Stromal cell of bone marrow (primary cell): ENCODE measurements at places on chromosomes 16 and 17.

- peak; percentile 78 for DNase-seq
Measured at GRCh38 chr17:76872221-76872873, 4.1 kb downstream of the MGAT5B start.

DNA sequence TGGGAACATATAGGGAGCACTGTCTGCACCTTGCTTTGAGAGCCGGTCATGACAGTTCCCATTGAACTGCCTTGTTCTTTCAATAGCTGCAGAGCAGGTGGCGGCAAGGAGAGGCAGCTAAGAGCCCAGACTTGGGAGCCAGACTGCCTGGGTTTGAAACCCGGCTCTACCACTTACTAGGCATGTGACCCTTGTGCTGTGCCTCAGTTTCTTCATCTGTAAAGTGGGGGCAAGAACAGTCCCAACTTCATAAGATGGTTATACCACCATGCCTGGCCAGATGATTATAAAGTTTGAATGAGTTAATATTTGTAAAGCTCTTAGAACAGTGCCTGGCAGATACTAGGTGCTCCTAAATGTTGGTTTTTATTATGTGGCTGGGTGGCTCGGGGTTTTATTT lies 14.4 kb downstream of the ERBB2 start:
- DNase-seq = no peak

DNA sequence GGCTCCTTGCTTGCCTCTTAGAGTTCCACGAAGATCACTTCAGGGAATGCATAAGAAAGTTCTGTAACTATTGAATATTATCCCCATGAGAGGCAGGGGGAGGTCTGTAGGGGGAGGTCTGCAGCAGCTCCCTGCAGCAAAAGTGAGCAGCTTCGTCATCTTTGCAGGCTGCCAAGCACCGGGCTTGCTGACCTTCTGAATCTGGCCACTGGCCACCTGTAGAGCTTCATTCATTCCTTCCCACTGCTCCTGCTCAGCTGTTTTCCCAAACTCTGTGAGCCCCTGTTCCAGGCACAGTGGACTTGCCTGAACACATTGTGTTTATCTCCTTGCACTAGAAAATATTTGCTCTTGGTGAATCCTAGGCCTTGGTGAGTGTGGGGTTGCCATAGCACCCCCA lies 443.3 kb downstream of the HAPSTR1 start:
- no peak for DNase-seq

DNA sequence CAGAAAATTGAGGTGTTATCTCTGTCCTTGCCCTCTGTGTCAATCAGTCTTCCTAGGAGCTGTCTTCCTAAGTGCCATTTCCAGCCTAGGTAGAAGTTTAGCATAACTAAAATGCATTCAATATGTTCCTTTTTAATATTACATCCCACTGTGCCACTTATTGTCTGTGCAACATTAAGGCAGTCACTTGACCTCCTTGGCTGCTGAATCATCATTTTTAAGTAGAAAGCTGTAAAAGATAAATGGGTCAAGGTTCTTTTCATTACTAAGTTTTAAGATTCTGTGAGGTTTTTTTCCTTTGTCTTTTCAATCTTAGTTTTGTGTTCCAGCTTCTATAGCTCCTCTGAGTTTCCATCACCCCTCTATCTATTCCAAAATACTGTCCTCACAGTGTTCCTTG lies 371.9 kb upstream of the SOX9 start:
- DNase-seq = no peak

- DNase-seq = no peak
Measured at GRCh38 chr17:54426296-54426886, 474.3 kb upstream of the TOM1L1 start.

GRCh38 chr17:2054262-2054511 lies 716 bp upstream of the HIC1 start:
- DNase-seq = no peak

DNA sequence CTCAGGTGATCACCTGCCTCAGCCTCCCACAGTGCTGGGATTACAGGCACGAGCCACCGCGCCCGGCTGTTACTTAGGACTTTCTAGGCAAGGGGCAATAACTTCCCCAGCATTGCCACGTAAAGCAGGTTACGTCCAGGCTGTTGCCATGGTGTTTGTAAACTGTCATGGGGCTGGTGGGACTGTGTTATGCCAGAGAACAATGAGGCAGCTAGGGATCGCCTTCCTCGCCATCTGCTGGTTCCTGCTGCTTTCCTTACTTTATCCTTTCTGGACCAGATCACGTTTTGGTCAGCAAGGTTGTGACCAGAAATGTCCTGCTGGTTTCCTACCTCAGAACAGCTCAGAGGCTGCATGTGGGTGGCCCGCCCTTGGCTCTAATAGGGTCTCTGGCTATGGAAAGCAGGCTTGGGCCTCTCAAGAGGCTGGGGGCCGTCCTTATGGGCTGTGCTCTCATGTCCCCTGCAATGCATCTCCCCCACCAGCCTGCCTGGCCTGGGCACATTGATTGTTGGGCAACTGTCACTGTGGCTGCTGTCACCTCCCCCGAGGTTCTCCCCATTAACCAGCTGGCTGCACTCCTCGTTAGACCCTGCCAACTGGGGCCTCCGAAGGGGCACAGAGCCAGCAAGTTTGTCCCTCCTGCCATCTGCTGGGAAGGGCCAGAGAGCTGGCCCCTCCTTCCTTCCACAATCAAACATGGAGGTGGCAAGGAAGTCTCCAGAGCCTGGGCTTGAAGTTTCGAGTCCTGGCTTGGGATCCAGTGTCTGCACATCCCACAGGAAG lies 28.2 kb upstream of the ZC3H18 start:
- no peak for DNase-seq

- DNase-seq = peak; percentile 4
Measured at GRCh38 chr16:80746231-80746630, 58.2 kb downstream of the CDYL2 start.

DNA sequence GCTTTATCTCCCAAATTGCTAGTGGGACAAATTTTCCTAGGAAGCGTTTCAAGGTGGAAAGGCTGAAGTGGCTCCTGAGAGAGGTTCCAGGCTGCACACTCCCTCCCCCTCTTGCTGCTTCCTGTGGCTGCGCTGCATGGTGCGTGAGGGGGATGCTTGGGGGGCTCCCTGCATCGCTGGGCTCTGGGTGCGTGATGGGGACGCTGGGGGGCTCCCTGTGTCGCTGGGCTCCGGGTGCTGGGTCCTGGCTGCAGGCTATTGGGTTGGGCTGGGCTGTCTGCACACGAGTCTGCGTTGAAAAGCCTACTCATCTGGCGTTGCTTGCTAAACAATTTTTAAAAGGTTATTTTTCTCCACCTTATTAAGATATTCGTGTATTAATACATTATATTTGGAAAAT lies 30.1 kb downstream of the NDEL1 start:
- DNase-seq = no peak

GRCh38 chr16:83727018-83727417 lies 80.8 kb upstream of the HSBP1 start:
- DNase-seq = no peak

- DNase-seq = no peak
Measured at GRCh38 chr17:55577687-55578086, 66.4 kb upstream of the SMIM36 start.

DNA sequence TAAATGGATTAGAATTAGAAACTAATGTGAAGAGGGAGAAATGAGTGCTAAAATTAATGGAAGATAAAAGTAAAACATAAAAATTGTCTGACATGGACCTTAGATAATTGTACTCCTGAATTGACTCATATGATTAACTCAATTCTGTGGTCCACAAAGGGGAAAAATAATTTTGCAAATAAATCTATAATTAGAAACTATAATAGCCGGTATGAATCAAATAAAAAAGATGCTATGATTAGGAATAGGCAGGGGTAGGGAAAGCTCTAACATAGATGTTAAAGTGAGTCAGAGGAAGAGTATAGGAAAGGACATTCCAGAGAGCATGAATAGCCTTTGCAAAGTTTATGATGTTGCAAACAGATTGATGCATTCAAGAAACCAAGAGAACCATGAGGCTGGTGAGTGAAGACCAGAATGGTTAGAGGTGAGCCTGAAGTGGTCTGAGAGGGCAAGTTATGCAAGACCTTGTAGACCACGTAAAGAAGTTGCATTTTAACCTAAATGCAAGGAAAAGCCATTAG lies 262.1 kb upstream of the CA10 start:
- no peak for DNase-seq
